ENCODE measurements at places on chromosomes 11 and 22.

DNA sequence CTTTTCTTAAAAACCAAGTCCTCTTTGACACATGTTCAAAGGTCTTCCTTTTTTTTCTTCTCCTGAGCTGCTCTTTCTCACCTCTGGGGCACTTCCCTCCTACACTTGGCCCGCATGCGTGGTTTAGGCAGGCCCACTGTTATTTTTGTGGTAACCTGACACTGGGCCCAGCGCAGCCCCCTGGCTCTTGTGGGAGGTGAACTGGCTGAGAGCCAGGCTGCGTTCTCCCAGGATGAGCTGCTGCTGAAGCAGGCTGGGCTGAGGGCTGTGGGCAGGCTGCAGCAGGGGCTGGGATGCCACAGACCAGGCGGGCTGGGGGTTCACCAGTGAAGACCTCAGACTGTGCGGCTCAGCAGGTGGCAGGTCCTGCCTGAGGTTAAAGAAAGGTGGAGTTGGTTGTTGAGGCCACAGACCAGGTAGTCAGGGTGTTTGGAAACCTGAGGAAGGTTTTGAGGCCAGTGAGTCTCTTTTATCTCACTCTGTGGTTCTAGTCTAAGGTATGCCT is 72.4 kb downstream of the TEAD1 start:
- DNase-seq, result peak; percentile 81

DNA sequence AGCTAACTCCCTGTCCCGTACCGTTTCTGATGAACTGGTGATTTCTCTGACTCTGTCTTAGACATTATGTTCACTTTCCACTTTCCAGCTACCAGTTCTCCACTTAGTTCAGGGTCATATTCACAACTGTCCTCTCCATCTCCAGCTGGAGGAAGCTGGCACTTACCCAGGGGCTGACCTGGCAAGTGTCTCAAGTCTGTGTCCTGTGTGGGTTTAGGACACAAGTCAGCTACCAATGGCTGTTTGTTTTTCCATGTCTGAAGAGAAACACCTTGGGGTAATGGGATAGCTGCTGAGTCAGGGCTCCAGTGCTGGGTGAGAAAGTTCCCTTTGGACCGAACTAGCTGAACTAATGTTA is 134.4 kb downstream of the CSNK2A3 start:
- DNase-seq, result no peak

- no peak for DNase-seq
These were observed 7.3 kb downstream of the TANGO2 start for GRCh38 chr22:20027966-20028854.

DNA sequence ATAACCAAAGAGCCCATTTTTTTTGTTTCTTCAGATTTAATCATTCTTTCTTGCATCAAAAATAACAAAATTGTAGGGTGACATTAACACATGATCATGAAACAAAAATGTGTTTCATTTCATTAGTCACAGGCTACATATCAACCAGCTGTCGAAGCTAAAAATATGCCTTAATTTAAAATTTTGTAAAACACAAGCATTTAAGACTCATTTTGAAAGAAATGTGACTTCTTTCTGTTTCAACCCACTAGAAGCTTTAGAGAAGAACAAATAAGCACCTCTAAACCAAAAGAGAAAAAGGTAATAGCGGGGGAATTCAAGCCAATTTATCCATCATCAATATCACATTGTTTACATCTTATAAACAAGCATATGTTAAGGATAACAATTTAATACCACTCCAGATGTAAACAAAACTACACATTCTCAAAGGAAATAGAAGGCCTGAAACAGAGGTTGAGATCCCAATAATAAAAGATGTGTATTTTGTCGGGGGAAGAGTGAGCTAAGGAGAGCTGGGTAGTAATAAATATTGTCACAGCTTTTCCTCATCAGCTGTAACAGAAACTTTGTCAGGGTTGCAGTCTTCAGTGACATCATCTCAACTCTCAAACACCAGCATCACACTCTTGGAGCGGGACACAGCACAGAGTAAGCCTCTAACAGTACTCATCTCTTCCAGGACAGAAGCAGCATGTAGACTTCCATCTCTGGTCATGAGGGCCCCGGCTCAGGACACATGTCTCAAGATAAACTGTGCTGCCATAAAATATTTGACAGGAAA is 42.0 kb downstream of the ALG9 start:
- DNase-seq, result no peak

- no peak for DNase-seq
These were observed 3.6 kb downstream of the MYBPC3 start for GRCh38 chr11:47348859-47349258.

GRCh38 chr11:69520186-69520916 is 38.9 kb downstream of the LINC01488 start:
- DNase-seq, result no peak

- DNase-seq, result no peak
These were observed 32.2 kb downstream of the C2CD3 start for GRCh38 chr11:74138572-74138971.
